CD4-positive, alpha-beta T cell (primary cell): ENCODE measurements at places on chromosomes 6 and 20.

GRCh38 chr20:20201639-20202038 is 149.3 kb downstream of the CFAP61 start:
- no peak for DNase-seq

DNA sequence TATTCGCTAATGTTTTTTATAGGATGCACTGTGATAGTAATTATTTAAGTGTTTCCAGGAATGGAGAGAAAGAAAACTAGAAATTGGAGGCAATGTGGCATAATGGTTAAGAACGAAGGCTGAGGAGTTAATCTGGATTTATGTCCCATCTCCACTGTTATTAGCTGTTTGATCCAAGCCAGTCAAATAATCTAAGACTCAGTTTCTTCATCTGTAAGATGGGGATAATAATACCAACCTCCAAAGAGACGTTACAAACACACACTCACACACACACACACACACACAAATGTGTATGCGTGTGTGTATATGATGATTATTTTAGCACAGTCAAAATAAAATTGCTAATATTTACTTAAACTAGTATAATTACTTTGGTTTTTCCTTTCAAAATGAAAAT is 36.9 kb upstream of the TPD52L1 start:
- DNase-seq = no peak

DNA sequence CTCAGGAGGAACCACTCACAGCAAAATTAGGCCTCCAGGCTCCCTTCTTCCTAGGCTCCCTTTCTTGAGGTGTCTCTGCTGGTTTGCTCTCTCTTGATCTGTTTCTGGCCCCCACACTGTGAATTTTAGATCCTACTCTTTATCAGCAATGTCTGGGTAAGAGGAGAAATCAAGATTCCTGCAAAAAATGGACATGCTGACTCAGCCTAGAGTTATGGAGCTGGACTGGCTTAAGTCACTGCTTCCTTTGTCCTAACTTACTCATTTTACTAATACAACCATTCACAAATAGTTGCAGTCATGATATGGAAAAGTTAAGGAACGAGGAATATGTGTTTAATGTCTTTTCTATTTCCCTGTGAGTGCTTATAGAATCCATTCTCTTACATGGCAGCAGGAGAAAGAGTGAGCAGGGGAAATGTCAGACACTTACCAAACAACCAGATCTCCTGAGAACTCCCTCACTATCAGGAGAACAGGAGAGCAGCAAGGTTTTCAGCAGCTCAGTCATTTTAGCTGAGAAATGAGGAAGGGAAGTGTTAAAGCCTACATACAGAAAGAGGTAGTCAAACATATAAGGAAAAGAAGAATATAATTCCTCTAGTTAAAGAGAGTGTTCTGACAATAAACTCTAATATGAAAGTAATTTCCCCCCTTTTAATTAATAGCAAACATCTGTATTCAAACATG is 160.8 kb downstream of the PDE7B start:
- no peak for DNase-seq

DNA sequence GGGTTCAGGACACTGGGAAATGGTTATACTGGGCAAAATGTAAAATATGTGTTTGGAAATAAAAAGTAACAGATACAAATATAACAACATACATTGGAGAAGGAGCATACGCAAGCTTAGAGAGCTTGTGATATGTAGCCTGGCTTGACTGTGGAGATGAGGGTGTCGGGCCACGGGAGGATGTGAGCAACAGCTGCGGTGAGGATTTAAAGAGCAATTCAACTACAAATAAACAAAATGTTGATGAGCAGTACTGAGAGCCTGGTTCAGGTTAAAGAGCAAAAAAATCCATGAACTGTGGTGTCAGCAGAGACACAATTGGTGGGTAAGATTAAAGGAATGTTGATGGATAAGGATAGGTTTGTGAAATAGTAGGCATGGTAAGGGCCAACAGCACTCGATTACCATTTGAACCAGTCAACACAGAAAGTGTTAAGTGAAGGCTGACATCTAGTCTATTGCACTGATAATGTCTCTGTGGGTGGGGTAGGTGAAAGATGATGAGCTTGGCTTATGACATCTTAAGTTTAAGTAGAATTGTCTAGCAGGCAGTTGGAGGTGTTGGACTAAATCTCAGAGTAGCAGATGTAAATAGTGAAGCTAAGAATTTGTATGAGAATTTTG is 723.2 kb downstream of the EPM2A start:
- DNase-seq = no peak

GRCh38 chr20:54476169-54477009 is 996 bp downstream of the DOK5 start:
- no peak for DNase-seq

GRCh38 chr6:17423026-17423425 is 29.6 kb downstream of the CAP2 start:
- no peak for DNase-seq

- DNase-seq = no peak
Observed at GRCh38 chr6:46730921-46731461, 4.2 kb downstream of the PLA2G7 start.

GRCh38 chr6:16253399-16254144 is 15.2 kb downstream of the GMPR start:
- no peak for DNase-seq

DNA sequence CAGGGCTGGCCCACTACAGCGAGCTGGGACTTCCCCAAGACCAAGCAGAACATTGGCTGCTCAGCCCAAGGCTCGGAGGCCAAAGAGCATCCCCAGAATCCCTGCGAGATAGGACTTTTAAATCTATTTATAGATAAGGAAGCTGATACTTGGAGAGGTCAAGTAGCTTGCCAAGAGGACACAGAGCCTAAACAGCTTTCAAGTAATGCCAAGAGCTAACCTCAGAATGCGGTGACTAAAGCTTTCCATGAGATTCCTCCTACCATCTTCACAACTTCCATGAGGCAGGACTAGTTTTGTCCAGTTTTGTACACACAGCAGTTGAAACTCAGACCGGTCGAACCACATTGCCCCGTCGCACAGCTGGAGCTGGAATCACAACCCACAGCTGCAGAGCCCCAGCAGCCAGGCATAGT is 168.1 kb upstream of the TOP1 start:
- no peak for DNase-seq

GRCh38 chr20:62205618-62206387 is 14.3 kb downstream of the HRH3 start:
- no peak for DNase-seq

DNA sequence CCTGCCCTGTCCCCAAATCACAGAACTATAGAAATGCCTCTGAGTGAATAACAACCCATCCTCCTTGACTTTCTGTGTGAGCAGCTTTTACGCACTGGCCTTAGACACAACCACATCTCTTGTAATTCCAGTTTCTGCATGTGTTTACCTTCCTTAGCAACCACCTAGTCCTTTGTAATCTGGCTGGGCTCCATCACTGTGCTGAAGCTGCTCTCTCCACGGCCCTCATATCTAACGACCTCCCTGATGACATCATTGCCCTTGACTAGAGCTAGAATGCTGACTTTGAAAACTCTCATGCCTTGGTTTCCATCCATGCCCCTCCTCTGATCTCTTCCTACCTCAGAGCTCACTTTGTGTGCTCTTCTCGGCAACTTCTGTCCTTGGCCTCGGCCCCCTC is 30.5 kb upstream of the GLP1R start:
- DNase-seq = no peak

DNA sequence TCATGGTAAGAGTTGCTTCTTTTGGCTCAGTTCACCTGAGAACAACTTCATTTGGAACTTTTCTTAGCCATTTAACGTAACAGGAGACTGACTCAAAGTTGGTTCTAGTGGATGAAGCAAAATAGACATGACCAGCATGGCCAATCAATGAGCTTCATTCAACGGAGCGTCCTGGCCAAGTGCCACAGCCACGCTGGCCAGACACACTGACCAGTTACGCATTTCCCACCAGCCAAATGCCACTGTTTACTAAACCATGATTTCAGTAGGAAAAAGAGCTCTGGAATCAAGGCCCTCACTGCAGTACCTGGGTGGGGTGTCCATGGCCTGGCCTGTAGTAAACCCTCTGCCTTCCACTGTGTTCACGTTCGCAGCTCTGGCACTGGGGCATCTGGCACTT is 80.4 kb downstream of the POPDC3 start:
- no peak for DNase-seq

GRCh38 chr20:6245436-6245835 is 122.6 kb upstream of the FERMT1 start:
- no peak for DNase-seq

- DNase-seq = no peak
Observed at GRCh38 chr20:43434565-43434964, 23.1 kb upstream of the SRSF6 start.

GRCh38 chr20:31666258-31667042 is 28.7 kb downstream of the COX4I2 start:
- DNase-seq = no peak

GRCh38 chr6:143802833-143803565 is 40.1 kb upstream of the LTV1 start:
- no peak for DNase-seq

- DNase-seq = no peak
Observed at GRCh38 chr6:105898286-105898685, 187.8 kb upstream of the PRDM1 start.

GRCh38 chr20:31570735-31571617 is 34.1 kb upstream of the ID1 start:
- DNase-seq = no peak
